ENCODE measurements at places on chromosomes 1 and 21. TPM values are rescaled to one million over a fixed set of nuclear protein-coding genes. Genes with fewer than 3 reads are reported as not detected.
A peak's percentile ranks its signal among the peaks of the same experiment; 100 is the strongest.

Gene ASPM
- total RNA-seq: 38.6 TPM

DNA sequence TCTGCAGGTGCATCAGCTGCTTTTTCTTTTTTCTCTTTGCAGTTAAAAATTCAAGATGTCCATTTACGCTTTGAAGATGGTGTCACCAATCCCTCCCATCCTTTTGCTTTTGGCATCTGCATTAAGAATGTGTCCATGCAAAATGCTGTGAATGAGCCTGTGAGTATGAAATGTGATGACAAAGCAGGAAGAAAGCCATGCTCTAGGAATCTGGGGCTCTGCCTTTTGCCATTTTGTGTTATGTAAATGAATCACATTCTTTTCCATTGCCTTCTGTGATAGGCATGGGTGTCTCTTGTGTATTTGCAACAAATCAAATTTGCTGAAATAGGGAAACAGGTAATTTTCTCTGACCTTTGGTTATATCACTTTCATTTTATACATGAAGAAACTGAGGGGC lies 19.4 kb downstream of the VPS13D start:
- DNase-seq: no peak
- H3K4me1 ChIP-seq: no peaks in the 10 kb centered on the region
- no peaks in the 10 kb centered on the region for H3K36me3 ChIP-seq
- no peaks in the 10 kb centered on the region for H3K27me3 ChIP-seq
- no peak overlapping the region for H3K4me3 ChIP-seq

GRCh38 chr1:240712014-240712731 lies 100.2 kb upstream of the GREM2 start:
- no peak overlapping the region for H3K4me3 ChIP-seq
- H3K36me3 ChIP-seq: no peaks in the 10 kb centered on the region
- peaks cover 91% of the 10 kb centered on the region for H3K27me3 ChIP-seq
- no peak for DNase-seq

Gene SMIM11
- total RNA-seq: 18.1 TPM

DNA sequence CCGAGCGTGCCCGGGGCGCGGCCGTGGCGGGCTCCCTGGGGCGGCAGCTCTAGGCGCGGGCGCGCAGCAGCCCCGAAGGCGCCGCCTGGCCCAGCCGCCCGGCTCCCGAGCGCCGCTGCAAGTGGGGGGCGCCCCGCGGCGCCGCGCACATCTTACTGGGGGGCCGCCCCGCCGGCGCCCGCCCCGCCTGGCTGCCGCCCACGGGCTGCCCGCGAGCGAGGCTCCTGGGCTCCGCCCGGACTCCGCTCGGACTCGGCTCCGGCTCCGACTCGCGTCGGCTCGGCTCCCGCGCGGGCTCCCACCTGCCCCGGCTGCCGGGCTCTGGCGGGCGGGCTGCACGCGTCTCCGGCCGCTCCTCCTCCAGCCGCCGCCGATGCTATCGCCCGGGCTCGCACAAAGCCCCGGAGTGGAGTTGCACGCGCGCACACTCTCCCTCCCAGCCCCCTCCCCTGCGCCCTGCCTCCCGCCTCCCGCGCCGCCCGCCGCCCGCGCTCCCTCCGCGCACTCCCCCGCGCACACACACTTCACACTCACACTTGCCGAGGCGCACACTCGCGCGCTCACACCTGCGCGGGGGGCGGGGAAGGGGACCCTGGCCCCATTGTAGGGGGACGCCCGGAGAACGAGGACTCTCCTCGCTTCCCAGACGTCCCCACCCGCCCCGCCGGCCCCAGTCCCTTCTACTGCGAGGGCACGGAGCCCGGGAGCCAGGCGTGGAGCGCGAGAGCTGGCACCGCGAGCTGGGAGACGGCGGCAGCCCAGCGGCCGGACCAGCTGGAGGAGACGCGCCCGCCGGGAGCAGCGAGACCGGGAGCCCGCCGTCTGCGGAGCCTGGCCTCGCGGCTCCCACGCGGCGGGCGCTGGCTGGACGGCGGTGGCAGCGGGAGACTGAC lies at the start of gene GRIK3:
Gene GRIK3 (minus strand): TSS at position 395 of the 893 bp plus-strand sequence. CDS start 407 bp downstream, outside the sequence.
- H3K36me3 ChIP-seq: no peaks in the 10 kb centered on the region

Gene DMRTA2
- total RNA-seq: not detected

DNA sequence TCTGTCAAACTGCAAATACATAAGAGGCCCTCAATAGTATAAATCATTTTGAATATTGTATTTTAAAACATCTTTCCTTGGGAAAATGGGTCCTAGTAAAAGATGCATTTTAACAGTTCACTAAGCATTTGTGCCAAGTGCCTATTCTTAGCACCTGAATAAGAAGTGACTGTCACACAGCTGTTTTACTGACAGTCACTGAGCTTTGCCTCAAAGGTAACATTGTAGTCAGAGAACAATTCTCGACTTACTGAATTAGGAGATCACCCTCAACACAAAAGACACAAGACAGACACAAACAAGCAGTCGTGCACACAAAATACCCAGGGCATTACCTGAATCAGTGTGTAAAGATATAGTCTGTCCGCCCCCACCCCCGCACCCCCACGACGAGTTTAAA lies 408 bp downstream of the ESRRG start:
- DNase-seq: no peak
- H3K27ac ChIP-seq: no peak overlapping the region
- H3K36me3 ChIP-seq: no peaks in the 10 kb centered on the region
- H3K4me1 ChIP-seq: no peaks in the 10 kb centered on the region
- H3K4me3 ChIP-seq: peak overlapping the region; percentile 43
- H3K27me3 ChIP-seq: no peaks in the 10 kb centered on the region

DNA sequence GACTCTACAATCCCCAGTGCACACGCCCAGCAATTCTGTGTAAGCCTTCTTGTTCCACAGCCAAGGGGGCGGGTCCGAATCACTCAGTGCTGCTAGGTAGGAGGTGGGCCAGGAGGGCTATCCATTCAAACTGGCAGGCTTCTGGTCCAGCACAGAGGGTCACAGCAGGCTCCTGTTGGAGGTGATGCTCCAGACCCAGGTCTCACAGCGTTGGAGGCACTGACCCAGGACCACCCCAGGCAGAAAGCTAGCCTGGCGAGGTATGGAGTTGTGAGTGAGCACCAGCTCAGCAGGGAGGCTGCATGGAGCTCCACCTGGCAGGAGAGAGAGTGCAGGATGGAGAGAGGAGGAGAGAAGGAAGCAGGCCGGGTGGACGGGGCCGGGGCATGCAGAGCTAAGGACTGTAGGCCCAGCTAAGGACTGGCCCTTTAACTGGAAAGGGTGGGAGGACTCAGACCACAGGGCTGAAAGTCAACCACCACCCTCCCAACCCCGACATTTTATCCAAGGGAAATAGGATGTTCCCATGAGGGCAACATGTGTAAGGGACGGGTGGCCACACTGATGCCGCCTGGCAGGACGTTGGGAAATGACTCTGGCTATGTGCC lies 38.7 kb downstream of the GPR161 start:
- H3K4me3 ChIP-seq: no peak overlapping the region
- no peak for DNase-seq
- no peak overlapping the region for H3K27ac ChIP-seq
- no peaks in the 10 kb centered on the region for H3K36me3 ChIP-seq
- H3K27me3 ChIP-seq: no peaks in the 10 kb centered on the region
- 0 out of 2 replicates have a peak, but pooled peaks cover 5% of the 10 kb centered on the region for H3K4me1 ChIP-seq

GRCh38 chr1:113250161-113250560 lies 140.2 kb upstream of the MAGI3 start:
- H3K4me3 ChIP-seq: no peak overlapping the region
- H3K36me3 ChIP-seq: no peaks in the 10 kb centered on the region
- H3K27me3 ChIP-seq: no peaks in the 10 kb centered on the region
- no peak for DNase-seq
- H3K27ac ChIP-seq: no peak overlapping the region
- peaks cover 15% of the 10 kb centered on the region for H3K4me1 ChIP-seq
